ENCODE measurements at places on chromosomes 6 and 20.

GRCh38 chr6:167781868-167782267, 44.8 kb upstream of the AFDN start:
- DNase-seq: no peak

GRCh38 chr20:7629880-7630279, 310.4 kb downstream of the HAO1 start:
- no peak for DNase-seq

- DNase-seq: no peak
These were observed 21.9 kb downstream of the NEDD9 start for GRCh38 chr6:11210386-11211138.

DNA sequence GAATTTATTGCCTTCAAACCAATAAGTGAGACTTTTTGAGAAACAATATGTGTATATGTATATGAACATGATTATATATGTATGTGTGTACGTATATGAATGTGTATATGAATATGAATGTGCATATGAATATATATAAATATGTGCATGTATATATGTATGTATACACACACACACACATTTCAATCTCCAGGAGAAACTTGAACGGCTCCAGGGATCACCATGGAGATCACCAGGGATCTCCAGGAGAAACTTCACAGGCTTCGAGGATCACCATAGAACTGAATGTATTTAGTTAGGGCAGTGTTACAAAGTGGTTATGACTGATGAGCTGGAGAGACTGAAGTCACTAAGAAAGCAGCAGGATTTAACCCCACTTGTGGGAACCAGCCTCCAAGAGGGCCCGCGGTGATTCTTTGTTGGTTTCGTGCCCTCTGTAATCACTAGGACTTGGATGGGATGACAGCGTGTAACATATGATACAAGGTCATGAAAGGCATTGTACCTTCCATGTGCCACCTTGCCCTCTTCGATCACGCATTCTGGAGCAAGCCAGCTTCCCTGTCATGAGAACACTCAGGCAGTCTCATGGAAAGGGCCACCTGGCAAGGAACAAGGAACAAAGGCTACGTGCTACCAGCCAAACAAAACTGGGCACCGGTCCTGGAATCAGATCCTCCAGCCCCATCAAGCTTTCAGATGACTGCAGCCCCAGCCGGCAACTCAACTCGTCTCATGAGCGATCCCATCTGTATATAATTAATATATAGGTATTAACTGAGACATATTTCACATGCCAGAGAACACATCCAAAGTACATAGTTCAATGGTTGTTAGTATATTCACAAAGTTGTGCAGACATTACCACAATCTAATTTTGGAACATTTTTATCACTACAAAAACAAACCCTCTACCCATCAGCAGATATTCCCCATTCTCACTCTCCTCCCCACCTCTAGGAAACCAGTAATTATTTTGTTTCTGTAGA, 8.6 kb downstream of the FAM50B start:
- no peak for DNase-seq

GRCh38 chr6:163963205-163964120, 548.9 kb downstream of the QKI start:
- no peak for DNase-seq

- DNase-seq: no peak
These were observed 76.4 kb downstream of the PSMG4 start for GRCh38 chr6:3335169-3335568.

- DNase-seq: no peak
These were observed 55.6 kb downstream of the SASH1 start for GRCh38 chr6:148398244-148398643.

DNA sequence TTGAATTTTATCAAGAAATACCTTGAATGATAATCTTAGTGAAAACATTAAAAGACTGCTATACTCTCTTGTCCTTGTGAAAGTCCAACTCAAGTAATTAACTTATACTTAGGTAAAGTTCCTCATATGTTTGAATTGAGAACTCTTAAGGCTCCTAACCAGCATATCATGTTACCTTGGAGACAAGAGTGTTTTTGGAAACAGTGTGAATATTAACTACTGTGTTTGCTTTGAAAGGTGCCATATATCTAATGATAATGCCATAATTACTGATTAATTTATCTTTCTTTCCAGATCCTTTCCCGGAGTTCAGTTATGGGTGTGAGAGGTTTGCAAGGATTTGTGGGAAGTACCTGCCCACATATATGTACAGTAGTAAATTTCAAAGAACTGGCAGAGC, 10.5 kb downstream of the FAM120B start:
- DNase-seq: no peak

DNA sequence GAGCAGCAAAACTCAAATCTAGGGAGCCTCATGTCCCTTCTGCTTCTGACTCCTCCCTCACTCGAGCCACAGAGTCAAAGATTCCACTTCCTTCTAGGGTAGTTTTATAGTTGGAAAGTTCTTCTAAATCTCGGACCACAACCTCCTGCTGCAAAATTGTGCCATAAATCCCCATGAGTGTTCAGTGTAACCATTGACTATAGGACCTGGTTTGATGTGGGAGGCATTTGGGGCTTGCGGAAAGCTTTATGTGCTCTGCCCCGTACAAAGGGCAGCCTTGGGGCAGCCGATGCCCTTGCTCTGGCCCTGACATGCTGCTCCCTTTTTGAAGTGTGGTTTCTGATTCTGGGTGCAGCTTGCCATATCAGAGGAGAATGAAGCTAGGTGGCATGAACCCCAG, 43.6 kb upstream of the IER3 start:
- no peak for DNase-seq

GRCh38 chr20:41453010-41453950, 86.7 kb upstream of the EMILIN3 start:
- no peak for DNase-seq

GRCh38 chr20:8356806-8357205, 224.7 kb downstream of the PLCB1 start:
- DNase-seq: no peak

- DNase-seq: no peak
These were observed 77.5 kb upstream of the MRPS10 start for GRCh38 chr6:42295181-42295580.

DNA sequence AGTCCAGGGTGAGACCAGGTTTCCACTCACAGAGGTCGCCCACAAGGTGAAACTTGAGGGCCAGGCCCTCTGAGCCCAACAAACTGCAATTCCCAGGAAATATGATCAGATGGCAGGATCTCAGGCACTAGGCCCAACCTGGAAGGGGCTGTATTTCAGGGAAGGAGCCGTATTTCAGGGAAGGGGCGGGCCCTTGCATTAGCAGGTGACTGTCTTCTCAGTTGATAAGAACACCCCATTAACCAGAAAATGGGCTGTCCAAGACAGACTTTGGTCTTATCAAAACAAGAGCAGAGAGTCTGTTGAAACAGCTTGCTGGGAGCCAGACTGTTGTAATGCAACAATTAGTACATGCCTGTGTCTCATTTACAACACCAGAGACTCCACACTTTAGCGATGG, 10.9 kb upstream of the BNIP5 start:
- DNase-seq: no peak

- DNase-seq: peak; percentile 20
These were observed 93.6 kb downstream of the SNAP91 start for GRCh38 chr6:83615025-83615999.

DNA sequence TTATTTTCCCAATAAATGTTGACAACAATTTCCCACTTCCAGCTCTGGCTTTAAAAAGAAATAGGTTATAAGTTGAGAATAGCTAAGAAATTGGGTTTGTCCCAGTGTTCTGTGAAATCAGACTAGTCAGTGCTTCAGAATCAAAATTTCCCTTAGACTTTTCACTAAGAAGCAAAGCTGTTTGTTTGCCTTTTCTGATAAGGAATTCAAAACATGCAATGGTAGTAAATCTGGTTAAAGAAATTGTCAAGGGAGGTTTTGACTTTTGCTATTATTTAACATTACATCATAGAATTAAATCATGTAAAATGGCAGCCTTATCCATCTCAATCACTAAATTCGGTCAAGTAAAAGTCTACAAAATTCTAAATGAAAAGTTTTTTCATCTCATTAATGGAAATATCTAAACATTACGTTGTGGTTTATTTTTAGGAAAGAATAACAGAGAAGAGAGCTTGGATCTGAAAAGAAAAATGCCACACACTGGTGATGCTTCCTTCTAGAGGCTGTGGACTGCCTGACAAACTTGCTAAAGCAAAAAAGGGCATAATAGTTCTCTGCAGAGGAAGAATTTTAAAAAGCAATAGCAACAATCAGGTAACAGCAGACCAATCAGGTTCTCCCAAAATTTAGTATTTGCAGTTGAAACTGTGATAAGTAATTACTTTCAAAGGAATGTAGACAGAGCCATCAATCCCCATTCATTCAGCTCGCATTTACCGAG, 36.4 kb downstream of the PLAGL1 start:
- DNase-seq: no peak

GRCh38 chr20:3167738-3168078, 5.6 kb downstream of the LZTS3 start:
- no peak for DNase-seq

- DNase-seq: no peak
These were observed 1159.7 kb downstream of the GRIK2 start for GRCh38 chr6:102553214-102553613.

- DNase-seq: no peak
These were observed 166.4 kb downstream of the EYA4 start for GRCh38 chr6:133407320-133408100.

DNA sequence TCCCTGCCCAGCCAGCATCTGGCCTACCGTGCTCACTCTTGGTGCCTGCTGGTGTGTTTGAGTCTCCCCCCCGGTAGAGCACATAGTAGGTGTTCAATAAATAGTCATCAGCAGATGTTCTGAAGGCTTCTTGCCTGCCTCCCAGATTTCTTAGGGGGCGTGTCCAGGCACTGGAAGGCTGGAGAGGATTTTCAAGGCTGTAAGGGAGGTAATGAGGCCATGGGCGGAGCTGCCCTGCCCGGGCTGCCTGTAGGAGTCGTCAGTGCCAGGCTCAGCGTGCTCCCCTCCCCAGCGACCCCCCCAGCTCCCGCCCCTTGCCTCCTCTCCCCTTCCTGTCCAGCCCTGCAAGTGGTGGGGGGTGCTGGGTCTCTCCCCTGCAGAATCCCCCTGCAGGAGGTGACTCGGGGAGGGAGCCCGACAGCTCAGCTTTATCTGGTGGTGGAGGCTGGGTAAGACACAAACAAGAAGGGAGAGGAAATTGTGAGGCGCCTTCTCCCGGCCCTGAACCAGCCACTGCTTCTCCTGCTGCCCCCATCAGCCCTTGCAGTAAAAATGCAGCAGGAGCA, 55.9 kb downstream of the BCAS4 start:
- DNase-seq: no peak

DNA sequence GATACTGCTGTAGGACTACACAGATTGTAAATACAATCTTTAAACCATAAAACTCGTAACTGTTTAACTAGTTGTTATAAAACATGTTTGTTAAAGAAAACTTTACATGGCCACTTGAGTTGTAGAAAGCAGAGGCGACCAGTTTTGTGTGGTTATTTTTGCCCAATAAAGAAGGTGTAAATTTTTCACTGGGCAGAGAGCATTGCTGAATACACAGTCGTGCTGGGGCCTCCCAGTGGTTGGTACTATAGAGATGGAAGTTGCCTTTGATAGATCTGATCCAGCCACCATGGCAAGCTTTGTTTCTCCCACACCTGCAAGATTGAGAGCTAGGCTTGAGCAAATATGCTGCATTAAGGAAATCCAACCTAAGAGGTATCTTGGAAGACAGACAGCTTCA, 34.0 kb upstream of the YWHAB start:
- DNase-seq: no peak

DNA sequence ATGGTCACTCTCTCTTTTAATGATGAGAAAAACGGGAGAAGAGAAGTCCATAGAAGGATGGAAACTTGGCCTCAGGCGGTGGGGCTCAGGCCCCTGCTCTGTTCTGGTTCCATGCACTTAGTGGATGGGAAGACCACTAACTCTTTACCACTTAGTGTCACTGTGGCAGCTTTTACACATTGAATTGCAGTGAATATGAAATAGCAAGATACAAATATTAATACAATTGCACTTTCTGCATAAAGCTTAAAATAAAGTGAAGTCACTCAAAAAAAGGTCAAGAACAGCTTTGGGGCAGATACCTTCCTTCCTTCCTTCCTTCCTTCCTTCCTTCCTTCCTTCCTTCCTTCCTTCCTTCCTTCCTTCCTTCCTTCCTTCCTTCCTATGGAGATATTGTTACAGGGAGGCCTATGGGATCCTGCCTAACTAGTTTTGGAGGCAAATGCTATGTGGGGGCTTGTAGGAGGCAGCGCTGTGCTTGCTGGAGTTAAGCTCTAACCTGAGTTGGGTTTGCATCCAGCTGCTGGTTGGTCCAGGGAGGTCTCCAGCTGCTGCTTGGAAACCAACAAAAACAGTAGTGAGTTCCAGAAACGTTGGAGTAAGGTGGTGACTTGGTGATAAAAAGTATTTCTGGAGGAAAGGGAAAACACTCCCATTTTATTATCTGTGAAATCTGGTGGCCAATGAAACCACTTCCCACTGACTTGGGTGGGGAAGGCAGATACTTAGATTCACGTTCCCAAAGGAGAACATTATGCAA, 62.3 kb upstream of the NKX2-2 start:
- DNase-seq: no peak

DNA sequence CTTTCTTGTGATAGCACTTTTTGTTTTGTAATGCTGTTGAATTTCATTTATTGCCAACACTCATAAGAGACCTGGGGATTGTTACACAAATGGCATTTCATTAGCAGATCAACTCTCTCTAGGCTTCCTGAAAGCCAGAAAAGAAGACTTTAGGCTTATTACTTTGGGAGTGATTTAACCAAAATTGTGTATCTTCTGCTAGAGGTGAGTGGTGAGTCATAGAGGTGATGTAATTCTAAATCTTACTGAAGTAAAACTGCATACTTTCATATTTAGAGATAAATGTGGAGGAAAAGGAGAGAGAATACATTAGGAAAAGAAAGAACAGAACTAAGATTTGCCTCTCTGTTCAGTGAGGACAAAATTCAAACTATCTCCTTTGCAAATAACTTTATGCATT, 304.7 kb upstream of the RGS17 start:
- DNase-seq: no peak

DNA sequence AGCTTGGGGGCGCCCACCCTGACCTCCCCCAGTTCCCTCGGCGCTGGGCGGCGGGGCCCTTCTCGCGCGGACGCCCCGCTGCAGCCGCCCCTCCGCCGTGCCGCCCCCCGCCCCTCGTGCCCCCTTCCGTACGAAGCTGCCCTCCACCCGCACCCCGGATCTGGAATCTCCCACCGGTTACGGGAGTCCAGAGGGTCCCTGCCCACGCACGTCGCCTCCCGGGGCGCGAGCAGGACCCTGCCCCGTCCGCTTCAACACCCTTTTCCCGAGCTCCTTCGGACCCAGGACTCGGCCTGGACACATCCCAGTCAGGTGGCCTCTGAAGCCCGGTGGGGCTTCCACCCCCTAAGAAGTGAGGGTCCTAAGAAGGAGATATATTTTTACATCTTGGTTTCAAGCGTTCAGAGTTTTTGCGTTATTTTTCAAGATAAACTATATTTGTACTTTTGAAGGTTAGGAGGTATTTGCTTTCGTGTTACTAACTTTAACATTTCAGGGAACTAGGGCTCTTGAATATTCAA, 506 bp downstream of the ARFGAP1 start:
- no peak for DNase-seq

DNA sequence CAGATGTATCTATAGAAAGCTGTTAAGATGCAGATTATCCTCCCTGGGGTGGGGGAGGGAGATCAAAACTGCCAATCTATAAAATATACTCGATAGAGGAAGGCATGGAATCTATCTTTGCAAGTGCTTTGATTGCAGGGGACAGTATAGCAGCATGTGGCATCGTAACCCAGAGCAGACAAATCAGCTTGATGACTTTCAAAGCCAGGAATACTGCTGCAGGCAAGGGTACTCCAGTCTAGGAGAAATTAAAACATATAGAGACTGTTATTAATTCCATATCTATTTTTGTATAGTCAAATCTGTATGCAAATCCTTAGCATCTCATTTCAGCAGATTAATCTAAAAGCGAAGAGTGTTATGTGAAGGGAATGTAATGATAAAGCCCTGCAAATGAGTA, 159.4 kb downstream of the MMS22L start:
- DNase-seq: no peak

Data from AG08396 (cell line).